Stimulated activated CD8-positive, alpha-beta memory T cell treated with anti-CD3 and anti-CD28 coated beads, Interleukin-4, amount 100 ng/mL, for 1 hour (primary cell): ENCODE measurements at places on chromosomes 7 and 10.

DNA sequence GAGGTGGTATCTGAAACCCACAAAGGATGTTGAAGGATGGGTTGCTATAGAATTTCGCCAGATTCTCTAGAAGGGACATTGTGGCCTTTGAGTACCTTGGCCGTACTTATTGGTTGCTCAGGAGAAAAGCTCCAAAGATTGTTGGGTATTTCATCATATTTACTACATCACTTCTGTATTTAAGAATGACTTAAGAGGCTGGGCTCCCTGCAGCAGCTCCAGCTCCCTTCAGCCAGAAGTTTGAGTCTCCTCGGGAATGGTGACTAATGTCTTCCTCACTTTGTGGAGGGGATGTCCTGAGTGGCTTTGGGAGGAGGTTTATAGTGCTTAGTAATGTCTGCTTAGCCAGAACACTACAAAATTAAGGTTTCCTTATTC lies 18.1 kb downstream of the MINDY4 start:
- no peak for DNase-seq

GRCh38 chr7:2651336-2651735 lies 19.6 kb downstream of the TTYH3 start:
- no peak for DNase-seq

- no peak for DNase-seq
Observed at GRCh38 chr7:68684246-68684839, 913.9 kb upstream of the AUTS2 start.

GRCh38 chr10:128777342-128777741 lies 651.1 kb upstream of the MKI67 start:
- DNase-seq: no peak

DNA sequence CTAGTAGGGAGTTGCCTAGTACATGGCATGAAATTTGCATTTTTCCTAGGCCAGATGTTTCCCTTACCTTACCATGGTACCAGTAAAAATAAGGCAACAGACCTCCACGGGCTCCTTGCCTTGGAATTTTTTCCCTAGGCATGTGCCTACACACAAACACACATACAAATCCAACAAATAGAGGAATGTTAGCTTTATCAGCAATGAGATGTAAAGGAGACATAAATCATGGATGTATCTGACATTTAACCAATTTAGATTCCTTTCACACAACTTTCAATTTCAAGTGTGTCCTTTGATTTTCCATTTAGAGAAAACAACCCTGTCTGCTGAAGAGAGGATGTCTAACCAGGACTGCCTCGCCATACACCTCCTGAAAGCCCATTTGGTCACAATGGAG lies 209.7 kb upstream of the SP4 start:
- DNase-seq: no peak

GRCh38 chr7:5693529-5693928 lies 87.9 kb downstream of the RNF216 start:
- no peak for DNase-seq

DNA sequence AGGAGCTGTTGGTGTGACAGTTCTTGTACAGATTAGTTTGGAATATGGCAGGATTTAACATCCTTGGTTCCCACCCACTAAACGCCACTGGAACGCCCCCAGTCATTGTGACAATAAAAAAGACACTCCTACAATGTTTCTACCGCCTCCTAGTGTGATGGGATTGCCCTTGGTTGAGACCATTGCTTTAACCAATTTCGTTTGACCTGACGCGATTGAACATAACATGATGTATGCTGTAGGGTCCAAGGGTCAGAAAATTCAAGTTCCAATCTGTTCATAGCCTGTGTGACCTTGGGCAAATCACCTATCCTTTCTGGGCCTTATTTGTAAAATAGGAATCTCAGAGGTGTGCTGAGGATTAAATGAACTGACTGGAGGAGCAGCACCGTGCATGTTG lies 12.5 kb downstream of the MXI1 start:
- DNase-seq: no peak

- no peak for DNase-seq
Observed at GRCh38 chr10:24645784-24646183, 77.9 kb downstream of the ARHGAP21 start.
